Neural crest cell (in vitro differentiated cells): ENCODE measurements at places on chromosomes 11 and 22. TPM values are rescaled to one million over a fixed set of nuclear protein-coding genes. Genes with fewer than 3 reads are reported as not detected.
A peak's percentile ranks its signal among the peaks of the same experiment; 100 is the strongest.

The RASL10A gene
- 0.27 and 0.63 TPM in 2 replicates for total RNA-seq

The OSBP2 gene
- total RNA-seq = 2.8 TPM in 2 replicates

The BTG4 gene
- total RNA-seq = not detected in 2 replicates

The MYBPC3 gene
- not detected in 2 replicates for total RNA-seq

The NPAS4 gene
- total RNA-seq = 0.14 and 0.63 TPM in 2 replicates

The ANKK1 gene
- 0.09 TPM in 1 of 2 replicates, not detected in the other for total RNA-seq

The CLTCL1 gene
- 7.2 and 7.7 TPM in 2 replicates for total RNA-seq

The ARSA gene
- total RNA-seq = 14.6 and 16.1 TPM in 2 replicates

The PAK1 gene
- total RNA-seq = 60.5 and 67.7 TPM in 2 replicates

The GALNT18 gene
- 2.5 and 2.8 TPM in 2 replicates for total RNA-seq

DNA sequence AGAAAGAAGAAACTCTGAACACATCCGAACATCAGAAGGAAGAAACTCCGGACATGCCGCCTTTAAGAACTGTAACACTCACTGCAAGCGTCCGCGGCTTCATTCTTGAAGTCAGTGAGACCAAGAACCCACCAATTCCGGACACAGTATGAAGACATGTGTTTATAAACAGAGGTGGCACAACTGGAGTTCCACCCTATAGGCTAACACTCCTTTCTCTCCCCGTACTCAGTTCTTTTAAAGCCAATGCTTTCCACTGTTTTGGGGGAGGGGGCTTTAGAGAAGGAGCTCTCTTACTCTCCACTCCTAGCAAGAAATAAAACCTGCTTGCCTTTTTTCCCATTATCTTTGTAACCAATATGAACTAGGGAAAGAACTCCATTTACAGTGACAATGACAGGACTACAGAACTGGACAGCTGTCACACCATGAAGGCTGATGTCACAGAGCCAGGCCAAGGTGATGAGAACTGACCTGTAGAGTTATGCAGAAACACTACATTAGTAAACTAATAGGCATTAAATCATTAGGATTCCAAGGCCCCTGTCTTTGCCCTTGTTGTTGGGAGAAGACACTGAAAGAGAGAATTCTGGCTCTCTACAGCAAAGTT, 733 bp downstream of the TRIM5 start:
- H3K36me3 ChIP-seq = peaks cover 37% of the 10 kb centered on the region
- H3K4me3 ChIP-seq = peak overlapping the region; percentile 96
- DNase-seq = no peak
- peak overlapping the region; percentile 100 for H3K27ac ChIP-seq
- no peaks in the 10 kb centered on the region for H3K27me3 ChIP-seq

DNA sequence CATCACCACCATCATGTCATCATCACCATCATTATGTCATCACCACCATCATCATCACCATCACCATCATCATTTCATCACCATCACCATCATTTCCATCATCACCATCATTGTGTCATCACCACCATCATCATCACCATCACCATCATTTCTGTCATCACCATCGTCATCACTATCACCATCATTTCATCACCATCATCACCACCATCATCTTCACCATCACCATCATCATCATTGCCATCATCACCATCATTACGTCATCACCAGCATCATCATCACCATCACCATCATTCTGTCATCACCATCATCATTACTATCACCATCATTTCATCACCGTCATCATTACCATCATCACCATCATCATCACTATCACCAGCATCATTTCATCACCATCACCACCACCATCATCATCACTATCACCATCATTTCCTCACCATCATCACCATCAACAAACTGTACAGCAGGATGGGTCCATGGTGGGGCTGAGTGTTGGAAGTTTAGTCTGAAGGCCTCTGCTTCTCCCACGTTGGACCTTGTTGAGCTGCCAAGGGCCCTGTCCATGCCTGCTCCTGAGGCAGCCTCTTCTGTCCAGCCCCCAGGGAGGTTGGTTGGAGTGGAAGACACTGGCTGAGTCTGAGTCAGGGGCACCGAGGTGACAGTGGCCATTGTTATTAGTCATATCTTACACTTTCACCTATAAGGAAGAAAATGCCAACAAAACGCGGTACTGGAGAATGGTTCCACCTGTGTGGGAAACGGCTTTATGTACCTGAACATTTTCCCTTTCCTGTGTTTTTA, 247.1 kb downstream of the TBC1D22A start:
- no peaks in the 10 kb centered on the region for H3K27me3 ChIP-seq
- DNase-seq = no peak
- no peaks in the 10 kb centered on the region for H3K36me3 ChIP-seq
- no peak overlapping the region for H3K4me3 ChIP-seq
- H3K27ac ChIP-seq = no peak overlapping the region

DNA sequence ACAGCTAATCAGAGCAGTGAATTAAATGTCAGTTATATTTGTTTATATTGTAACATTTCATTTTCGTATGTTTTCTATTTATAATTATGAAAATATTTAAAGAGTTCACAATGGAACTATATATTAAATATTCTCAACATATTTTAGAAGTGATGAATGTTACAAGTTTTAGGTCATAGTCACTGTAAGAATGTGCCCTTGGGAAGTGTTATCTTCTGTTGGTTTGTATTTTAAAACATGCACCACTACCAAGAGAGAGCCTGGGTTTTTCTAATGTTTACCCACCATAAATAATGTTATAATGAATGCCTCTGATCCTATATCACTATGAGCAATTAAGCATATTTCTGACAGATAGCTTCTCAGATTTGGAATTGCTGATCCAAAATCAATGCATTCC, 171.0 kb downstream of the BCR start:
- no peak overlapping the region for H3K27ac ChIP-seq
- no peaks in the 10 kb centered on the region for H3K4me1 ChIP-seq
- H3K27me3 ChIP-seq = peaks cover 64% of the 10 kb centered on the region
- H3K4me3 ChIP-seq = no peak overlapping the region
- no peak for DNase-seq

DNA sequence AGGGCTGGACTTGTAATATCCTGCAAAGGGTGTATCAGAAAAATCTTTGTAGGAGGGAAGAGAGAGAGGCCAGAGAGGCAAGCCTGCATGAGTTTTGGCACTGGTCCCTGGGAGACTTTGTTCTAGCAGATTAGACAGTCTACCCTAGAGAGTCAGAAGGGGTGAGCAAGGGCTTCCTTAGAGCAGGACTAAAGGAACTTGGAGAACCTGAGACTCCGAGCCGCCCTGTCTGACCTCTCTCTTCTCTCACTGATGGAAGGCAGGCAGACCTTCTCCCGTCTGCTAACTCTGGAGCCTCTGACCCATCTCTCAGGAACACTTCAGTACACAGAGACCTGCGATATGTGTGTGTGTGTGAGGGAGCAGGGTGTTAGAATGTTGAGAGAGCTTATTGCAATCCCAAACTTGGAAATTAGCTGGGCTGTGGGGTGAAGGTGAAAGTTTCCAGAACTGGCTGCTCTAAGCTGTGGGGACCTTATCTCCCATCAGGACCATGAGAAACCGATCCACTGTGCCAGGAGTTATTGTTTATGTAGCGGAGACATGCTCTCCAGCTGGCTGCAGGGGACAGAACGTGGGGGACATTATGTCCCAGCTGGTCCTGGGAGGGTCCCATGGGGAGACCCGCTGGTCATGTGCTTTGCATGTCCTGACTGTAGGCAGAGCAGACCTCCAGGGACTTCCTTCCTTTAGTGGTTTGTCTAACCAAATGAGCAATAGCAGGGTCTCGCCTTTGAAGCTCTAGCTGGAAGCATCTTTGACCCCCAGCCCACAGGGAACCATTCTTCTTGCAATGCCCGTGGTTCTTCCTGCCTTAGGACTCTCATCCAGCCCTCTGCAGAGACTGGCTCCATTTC, 51.1 kb downstream of the TIMP3 start:
- no peak for DNase-seq
- no peaks in the 10 kb centered on the region for H3K36me3 ChIP-seq
- H3K4me3 ChIP-seq = no peak overlapping the region
- H3K4me1 ChIP-seq = peaks cover 9% of the 10 kb centered on the region

GRCh38 chr11:47057365-47057764, 119.3 kb downstream of the ARFGAP2 start:
- H3K4me3 ChIP-seq = no peak overlapping the region
- H3K27ac ChIP-seq = peak overlapping the region; percentile 16
- no peaks in the 10 kb centered on the region for H3K27me3 ChIP-seq
- H3K4me1 ChIP-seq = peaks cover 12% of the 10 kb centered on the region
- peaks cover 21% of the 10 kb centered on the region for H3K36me3 ChIP-seq

DNA sequence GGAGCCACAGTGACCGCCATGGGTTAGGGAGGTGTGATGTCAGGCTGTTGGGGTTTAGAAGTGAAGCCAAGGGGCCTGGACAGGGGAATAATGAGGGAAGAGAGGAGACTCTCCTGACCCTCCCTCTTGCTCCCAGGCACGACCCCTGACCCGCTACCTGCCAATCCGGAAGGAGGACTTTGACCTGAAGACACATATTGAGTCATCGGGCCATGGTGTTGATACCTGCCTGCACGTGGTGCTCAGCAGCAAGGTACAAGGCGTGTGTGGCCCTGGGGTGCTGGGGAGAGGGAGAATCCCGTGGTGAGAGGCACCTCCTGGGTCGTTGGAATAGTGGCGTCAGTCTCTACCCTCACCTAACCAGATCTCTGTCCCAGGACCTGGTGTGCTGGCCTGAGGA, 29.5 kb downstream of the TREH start:
- no peak for DNase-seq
- no peak overlapping the region for H3K27ac ChIP-seq
- no peak overlapping the region for H3K4me3 ChIP-seq
- peaks cover 18% of the 10 kb centered on the region for H3K36me3 ChIP-seq
- H3K4me1 ChIP-seq = no peaks in the 10 kb centered on the region

GRCh38 chr11:115806056-115806455, 301.8 kb upstream of the CADM1 start:
- no peaks in the 10 kb centered on the region for H3K4me1 ChIP-seq
- peaks cover 10% of the 10 kb centered on the region for H3K36me3 ChIP-seq
- H3K27ac ChIP-seq = no peak overlapping the region
- no peak for DNase-seq
- H3K27me3 ChIP-seq = no peaks in the 10 kb centered on the region

DNA sequence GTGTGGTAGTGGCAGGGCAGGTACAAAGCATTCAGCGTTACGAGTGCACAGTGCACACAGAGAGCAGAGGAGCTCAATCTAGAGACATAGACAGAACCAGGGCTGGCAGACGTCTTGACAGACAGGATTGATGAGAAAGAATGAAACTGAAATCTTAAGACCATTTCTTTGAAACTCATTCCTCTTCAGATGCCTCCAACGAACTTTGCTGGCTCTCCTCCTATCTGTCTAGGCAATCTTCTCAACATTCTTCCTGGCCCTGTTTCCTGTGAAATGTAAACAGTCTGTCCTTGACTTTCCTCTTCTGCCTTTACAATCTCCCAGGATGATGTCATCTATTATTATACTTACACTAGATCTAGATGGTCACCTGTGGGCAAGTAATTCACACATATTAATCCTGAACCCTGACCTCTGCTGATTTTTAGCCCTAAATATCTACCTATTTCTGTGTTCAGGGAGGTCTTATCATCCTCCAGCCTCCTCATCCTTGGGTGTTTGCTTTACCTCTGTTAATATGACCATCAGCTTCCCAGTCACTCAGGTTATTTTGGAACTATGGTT, 119.5 kb downstream of the ENTHD1 start:
- H3K4me3 ChIP-seq = no peak overlapping the region
- no peak overlapping the region for H3K27ac ChIP-seq
- DNase-seq = no peak
- no peaks in the 10 kb centered on the region for H3K36me3 ChIP-seq

DNA sequence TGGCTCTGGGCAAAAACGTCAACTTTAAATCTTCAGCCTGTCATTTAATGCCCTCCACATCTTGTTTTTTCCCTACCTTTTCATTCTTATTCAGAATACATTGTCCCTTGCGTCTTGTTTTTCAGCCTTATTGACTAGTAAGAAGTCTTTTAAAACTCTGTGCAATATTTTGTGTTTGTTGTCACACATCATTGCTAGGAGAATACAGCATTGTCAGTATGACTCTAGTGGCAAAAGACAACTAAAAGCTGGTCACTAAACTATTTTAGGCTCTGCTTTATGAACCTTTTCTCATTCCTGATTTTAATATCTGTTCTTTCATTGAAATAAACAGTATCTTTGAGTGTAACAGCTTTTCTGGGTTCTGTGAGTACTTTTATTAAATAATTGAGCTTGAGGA, 447.8 kb upstream of the CCDC179 start:
- H3K4me1 ChIP-seq = peaks cover 10% of the 10 kb centered on the region
- H3K36me3 ChIP-seq = no peaks in the 10 kb centered on the region
- H3K27me3 ChIP-seq = no peaks in the 10 kb centered on the region
- DNase-seq = no peak

DNA sequence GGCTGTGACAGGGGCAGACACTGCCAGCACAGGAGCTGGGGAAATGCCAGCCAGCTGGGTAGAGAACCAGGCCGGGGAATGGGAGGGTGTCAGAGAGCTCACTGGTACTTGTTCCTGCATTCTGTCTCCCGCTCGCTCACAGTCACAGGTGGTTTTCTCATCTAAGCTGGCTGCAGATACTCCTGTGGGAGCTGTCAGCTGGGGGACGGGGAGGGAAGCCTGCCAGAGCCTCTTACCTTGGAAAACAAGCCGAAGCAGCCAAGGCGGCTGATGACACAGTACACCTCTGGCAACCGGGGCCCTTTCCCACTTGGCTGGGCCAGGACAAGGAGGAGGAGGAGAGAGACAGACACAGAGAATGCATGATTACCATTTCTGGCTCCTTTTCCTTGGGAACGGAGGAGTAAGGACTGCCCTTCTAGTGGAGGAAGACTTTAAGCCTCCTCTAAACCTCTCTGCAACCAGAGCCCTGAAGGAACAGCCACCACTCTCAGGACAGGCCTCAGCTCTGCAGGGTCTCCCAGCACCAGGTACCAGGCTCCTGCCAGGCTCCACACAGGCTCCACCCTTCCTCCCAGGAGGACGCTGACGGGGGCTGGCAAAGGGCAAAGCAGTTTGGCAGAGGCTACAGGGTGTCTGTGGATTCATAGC, 25.1 kb downstream of the RPL27A start:
- H3K4me3 ChIP-seq = no peak overlapping the region
- peaks cover 11% of the 10 kb centered on the region for H3K36me3 ChIP-seq
- no peak overlapping the region for H3K27ac ChIP-seq

DNA sequence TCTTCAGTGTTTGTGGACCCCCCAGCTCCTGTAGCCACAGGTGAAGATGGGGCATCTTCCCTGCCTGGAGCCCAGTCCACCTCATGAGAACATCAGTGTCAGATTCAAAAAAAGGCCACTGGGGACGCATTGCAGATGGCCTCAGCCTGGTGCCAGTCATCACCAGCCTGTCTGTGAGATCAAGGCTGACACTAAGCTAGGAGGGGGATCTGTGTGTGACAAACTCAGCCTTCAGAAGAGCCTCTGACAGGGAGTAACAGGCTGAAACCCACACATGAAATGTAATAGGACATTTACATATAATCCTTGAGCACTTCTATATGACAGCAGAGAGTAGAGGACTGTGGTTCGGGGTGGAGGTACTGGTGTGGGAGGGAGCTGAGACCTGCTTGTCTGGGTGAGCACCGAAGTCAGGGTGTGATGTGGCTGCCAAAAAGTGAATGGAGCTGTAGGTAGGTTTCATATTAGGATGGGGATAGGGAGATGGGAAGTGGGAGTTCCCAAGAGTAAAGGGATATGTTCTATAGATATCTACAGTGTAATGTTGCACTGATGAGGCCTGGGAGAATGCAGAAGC, 20.5 kb upstream of the CCDC134 start:
- no peaks in the 10 kb centered on the region for H3K36me3 ChIP-seq
- DNase-seq = no peak
- H3K27ac ChIP-seq = no peak overlapping the region
- no peaks in the 10 kb centered on the region for H3K27me3 ChIP-seq

- H3K27ac ChIP-seq = no peak overlapping the region
- H3K4me1 ChIP-seq = no peaks in the 10 kb centered on the region
- H3K27me3 ChIP-seq = no peaks in the 10 kb centered on the region
- no peak overlapping the region for H3K4me3 ChIP-seq
- H3K36me3 ChIP-seq = no peaks in the 10 kb centered on the region
These were observed 1021.4 kb downstream of the BRD1 start for GRCh38 chr22:48806227-48806781.
